ENCODE measurements at places on chromosomes 4 and X. TPM values are rescaled to one million over a fixed set of nuclear protein-coding genes. Genes with fewer than 3 reads are reported as not detected.

DNA sequence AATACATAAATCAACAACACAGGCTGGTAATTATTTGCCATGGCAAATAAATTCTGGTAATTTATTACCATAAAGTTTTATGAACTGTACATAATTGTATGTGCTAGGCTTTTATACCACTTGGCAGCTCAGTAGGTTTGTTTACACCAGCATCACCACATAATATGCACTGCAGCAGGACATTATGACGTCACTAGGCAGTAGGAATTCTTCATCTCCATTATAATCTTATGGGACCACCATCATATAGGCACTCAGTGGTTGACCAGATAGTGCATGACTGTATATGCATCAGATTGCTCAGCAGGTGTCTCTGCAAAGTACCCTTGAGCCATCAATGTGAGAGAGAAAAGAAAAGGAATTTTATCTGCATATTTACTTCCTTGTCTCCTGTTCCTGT, 295.4 kb downstream of the CFAP47 start:
- no peak for DNase-seq
- H3K36me3 ChIP-seq = no peaks in the 10 kb centered on the region
- H3K27ac ChIP-seq = no peak overlapping the region
- no peak overlapping the region for H3K4me3 ChIP-seq

- H3K27ac ChIP-seq = no peak overlapping the region
- no peaks in the 10 kb centered on the region for H3K36me3 ChIP-seq
- H3K27me3 ChIP-seq = no peaks in the 10 kb centered on the region
- no peak for DNase-seq
These were observed 35.9 kb upstream of the GUCY1B1 start for GRCh38 chr4:155722816-155723499.

- DNase-seq = no peak
- no peaks in the 10 kb centered on the region for H3K27me3 ChIP-seq
- no peaks in the 10 kb centered on the region for H3K4me1 ChIP-seq
- no peak overlapping the region for H3K27ac ChIP-seq
- H3K36me3 ChIP-seq = no peaks in the 10 kb centered on the region
These were observed 1050.4 kb downstream of the STIM2 start for GRCh38 chr4:27911047-27911446.

- H3K36me3 ChIP-seq = no peaks in the 10 kb centered on the region
- no peak overlapping the region for H3K4me3 ChIP-seq
- H3K4me1 ChIP-seq = no peaks in the 10 kb centered on the region
- no peak overlapping the region for H3K27ac ChIP-seq
- DNase-seq = no peak
- no peaks in the 10 kb centered on the region for H3K27me3 ChIP-seq
These were observed 209.1 kb upstream of the FAT1 start for GRCh38 chr4:186932631-186933187.

- H3K4me3 ChIP-seq = no peak overlapping the region
- H3K4me1 ChIP-seq = no peaks in the 10 kb centered on the region
- no peaks in the 10 kb centered on the region for H3K36me3 ChIP-seq
- no peak for DNase-seq
- no peak overlapping the region for H3K27ac ChIP-seq
These were observed 58.1 kb upstream of the IL2 start for GRCh38 chr4:122514671-122515070.

TMEM271 gene
- total RNA-seq = not detected

All from liver (tissue), 10 donors.